CD4-positive, alpha-beta T cell treated with Interleukin-2 at 100 ng/mL for 4 hours (primary cell): ENCODE measurements at places on chromosomes 1 and 21.

GRCh38 chr1:27864264-27864895 is 8.0 kb upstream of the THEMIS2 start:
- peak; percentile 43 for DNase-seq

DNA sequence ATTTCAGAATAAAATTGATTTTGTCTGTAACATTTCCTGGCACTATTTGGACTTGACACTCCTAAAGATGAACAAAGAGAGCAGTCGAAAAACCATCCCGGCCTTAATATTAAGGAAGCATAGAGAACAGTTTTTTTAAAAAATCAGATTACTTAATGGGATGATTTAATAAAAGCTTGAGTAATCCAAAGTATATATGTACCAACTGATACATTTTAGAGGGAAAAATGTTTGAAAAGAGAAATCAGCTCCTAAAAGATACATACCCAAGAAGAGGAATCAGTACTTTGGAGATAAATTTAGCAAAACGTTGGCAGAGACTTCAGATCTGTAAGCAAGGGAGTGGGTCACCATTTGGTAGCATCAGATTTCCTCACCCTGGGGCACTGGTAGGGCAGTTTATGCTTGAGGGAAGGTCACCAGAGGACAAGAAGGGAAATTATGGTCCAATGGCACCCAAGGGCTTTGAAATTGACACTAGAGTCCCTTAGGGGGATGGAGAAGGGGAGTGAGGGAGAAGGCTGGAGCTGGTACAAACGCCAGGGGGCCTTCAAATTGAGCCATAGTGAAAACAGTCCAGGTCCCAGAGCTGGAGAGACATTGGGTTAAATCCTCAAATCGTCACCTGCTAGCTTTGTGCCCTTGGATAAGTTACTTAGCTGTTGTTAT is 5.9 kb downstream of the SLAMF7 start:
- DNase-seq, result no peak

GRCh38 chr1:226862890-226863289 is 7.5 kb upstream of the PSEN2 start:
- DNase-seq, result no peak

- DNase-seq, result no peak
These were observed 742 bp upstream of the PDE9A start for GRCh38 chr21:42652527-42653230.

- no peak for DNase-seq
These were observed 25.7 kb upstream of the OR10J5 start for GRCh38 chr1:159561497-159561896.
